ENCODE measurements at places on chromosomes 5 and 9.

DNA sequence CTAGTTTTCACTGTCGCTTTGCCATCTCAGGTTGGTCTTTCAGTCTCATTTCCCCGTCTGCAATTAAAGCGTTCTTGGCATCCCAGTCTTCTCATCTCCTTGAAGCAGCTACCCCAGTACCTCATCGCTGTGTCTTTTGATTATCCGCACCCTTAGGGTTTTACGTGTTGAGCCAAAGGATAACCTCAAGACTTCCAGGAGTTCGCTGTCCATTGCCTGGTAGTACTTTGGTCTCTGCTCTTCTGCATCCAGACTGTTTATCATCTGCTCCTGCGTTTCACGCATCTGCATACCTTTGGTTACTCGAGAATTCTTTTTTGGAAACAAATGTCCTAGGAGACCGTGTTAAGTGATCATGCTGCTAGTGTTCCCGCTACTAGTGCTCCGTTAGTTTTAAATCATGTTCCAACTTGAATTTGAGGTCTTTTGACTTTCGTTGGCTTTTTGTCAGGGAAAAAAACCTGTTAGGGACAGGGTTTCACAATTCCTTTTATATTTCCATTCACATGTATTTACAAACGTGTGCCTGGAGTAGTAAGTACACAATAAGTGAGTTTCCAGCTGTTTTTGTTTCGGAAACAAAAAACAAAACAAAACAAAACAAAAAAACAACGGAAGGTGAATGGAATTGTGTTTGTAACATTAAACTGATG lies 888 bp downstream of the RABGAP1 start:
- DNase-seq = no peak

GRCh38 chr5:143550986-143551630 lies 147.6 kb upstream of the NR3C1 start:
- no peak for DNase-seq

GRCh38 chr5:93704996-93705395 lies 36.4 kb downstream of the POU5F2 start:
- no peak for DNase-seq

DNA sequence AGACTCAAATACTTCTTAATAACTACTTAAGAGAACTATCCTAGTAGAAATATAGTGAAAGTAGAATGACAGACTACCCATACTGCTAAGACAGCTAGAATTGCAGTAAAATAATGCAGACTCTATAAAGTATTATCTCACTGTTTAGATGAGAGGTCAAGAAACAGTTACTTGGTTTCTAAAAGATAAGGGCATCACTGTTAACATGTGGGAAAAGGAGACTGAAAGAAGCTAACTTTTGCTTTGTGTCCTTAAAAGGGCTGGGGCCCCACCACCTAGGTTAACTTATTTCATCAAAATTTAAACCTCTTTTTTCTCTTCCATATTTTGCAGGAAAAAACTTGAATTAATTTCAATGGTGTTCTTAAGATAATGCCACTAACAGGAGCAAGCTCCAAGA lies 204.3 kb downstream of the CNTLN start:
- no peak for DNase-seq

- DNase-seq = no peak
These were observed 91.0 kb upstream of the COL5A1 start for GRCh38 chr9:134550584-134550983.

DNA sequence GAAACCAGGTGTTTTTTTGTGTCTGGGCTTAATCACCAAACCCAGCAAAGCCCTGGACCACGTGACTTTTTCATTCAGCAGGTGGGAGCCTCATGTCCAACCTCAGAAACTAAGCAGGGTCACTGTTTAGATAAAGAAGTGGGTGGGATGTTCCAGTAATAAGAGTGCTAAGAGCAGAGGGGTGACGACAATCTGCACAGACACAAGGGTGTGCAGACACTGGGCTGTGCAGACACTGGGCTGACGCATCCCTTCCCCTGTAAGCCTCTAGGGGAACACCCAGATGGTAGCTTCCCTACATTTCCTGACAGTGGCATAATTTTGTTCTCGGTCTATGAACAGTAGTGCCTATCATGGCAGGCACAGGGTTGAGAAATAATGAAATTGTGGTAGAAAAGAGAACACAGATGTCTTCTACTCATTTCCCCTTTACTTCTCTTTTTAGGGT lies 85.1 kb downstream of the SAXO1 start:
- no peak for DNase-seq

DNA sequence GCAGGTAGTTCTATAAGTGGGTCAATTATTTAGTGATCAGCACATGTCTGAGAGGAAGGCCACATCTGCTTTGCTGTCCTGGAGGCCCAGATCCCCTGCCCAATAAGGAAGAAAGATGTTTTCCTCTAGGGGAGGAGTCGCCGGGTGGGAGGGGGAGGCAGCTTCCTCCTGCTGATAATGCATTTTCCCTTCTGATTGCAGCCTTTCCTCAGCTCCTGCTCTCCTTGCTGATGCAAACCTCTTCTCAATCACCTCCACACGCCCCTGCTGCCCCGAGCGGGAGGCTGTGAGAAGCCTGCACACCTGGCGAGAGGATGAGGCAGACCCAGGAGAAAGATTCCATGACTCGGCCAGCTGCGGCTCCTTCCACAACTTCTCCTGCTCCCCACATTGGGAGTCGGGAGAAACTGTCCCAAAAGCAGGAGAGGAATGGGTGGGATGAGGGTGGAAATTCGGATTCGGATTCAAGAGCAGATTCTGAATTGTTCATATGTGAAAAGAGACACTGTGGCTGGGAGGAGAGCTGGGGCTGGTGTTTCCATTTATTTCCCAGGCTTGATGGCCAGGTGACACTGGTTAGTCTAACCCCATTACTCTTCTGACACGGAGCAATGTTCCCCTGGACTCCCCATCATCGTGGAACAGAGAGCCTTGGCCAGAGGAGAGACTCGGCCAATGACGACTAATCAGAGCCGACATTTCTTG lies 6.8 kb upstream of the NTNG2 start:
- no peak for DNase-seq

DNA sequence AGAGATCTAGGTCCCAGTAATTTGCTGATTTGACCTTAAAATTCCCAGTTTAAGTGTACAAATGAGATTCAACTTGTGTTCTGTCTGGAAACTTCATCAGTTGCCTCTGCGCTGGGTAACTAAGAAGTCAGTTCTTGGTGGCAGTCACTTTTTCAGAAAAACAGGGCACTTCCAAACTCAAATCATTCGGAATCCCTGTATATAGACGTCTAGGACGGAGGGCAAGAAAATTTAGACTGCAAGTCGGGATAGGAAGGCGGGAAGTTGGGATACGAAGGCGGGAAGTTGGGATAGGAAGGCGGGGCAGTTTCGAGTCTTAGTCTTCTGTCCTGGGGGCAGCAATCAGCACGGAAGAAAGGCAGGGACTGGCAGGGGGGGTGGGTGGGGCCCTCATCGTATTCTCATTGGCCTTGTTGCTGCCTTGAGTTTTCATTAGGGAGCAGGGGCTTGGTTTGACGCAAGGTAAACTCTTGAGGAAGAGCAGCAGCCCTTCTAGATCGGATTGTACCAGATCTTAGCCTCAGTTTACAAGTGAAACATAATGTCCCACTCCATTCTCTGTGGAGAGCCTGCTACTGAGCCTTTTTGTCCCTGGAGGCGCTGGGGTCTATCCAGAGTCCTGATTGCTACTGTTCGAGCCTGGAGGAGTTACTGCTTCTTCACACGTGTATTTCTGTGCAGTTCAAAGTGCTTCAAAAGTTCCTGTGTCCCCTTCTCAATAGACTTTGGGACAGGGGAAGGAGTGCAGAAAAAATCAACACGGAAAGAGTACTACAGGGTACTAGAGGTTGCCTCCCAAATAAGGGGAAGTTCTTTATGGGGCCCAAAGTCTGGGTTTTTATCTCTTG lies 2.7 kb upstream of the PURA start:
- no peak for DNase-seq

- no peak for DNase-seq
These were observed 174.7 kb upstream of the NFIB start for GRCh38 chr9:14488421-14489190.

DNA sequence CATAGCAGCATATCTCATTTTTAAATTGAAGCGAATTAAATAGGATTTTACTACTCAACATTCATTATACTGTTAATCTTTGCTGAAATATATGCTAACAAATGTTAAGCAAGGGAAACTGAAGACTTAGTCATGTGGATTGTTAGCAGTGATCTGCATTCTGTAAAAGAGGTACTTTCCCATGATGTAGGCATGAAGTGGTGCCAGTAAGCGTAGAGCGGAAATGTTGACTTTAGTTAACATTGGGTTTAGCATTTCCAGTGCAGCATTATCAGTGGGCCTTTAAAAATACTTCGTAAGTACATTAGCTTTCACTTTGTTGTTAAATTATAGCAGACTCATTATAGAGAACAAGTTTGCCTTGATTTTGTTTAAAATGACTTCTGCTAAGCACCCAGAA lies 130.3 kb downstream of the CDC42SE2 start:
- peak; percentile 93 for DNase-seq

All from epithelial cell of proximal tubule (primary cell).